ENCODE measurements at places on chromosomes 2 and 18. TPM values are rescaled to one million over a fixed set of nuclear protein-coding genes. Genes with fewer than 3 reads are reported as not detected.

ACVR1C gene
- total RNA-seq = 0.36 TPM

FHOD3 gene
- 346 TPM for total RNA-seq

CPO gene
- total RNA-seq = 0.25 TPM

PLB1 gene
- total RNA-seq = 2.4 TPM

FAM237A gene
- not detected for total RNA-seq

DLGAP1 gene
- total RNA-seq = 0.05 TPM

NAT8 gene
- total RNA-seq = not detected

GREB1 gene
- 7.8 TPM for total RNA-seq

GAL3ST2 gene
- not detected for total RNA-seq

GPR45 gene
- not detected for total RNA-seq

TGFA gene
- total RNA-seq = 1.1 TPM

PARD3B gene
- total RNA-seq = 9.1 TPM

CHMP1B gene
- 30.4 TPM for total RNA-seq

DNA sequence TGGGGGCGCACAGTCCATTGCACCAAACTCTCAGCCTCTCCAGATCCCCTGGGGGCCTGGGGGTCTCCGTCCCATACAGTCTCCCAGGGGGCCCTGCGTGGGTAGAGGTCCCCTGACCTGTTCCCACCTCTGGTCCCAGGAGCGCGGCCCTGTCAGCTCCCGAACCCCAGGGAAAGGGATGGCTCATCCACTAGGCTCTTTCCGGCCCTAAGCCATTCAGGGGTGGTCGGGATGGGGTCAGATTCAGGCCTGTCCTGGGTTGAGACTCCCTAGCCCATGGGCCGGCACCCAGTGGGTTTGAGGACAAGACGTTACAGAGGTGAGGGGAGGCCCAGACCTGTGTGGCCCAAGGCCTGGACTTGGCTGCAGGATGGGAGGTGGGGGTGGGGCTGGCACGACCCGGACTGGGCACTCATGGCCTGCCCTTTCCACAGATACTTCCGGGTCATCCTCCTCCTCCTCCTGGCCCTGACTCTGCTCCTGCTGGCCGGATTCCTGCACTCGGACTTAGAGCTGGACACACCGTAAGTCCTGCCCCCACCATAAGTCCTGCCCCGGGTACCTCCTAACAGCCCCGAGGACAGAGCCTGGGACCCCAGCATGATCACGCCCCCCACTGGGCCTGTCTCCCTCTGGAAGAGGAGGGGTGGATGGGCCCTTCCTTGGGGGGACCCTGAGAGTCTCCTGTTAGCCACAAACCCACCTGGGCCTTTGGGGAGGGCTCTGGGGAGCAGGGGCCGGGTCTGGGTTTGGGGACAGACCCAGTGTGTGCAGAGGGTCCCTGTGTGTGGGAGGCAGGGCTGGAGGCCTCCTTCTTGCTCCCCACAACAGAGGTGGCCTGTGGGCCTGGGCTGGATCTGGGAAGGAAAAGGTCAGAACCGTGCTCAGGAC, 10.1 kb upstream of the NEU4 start:
- DNase-seq = peak; percentile 11

DNA sequence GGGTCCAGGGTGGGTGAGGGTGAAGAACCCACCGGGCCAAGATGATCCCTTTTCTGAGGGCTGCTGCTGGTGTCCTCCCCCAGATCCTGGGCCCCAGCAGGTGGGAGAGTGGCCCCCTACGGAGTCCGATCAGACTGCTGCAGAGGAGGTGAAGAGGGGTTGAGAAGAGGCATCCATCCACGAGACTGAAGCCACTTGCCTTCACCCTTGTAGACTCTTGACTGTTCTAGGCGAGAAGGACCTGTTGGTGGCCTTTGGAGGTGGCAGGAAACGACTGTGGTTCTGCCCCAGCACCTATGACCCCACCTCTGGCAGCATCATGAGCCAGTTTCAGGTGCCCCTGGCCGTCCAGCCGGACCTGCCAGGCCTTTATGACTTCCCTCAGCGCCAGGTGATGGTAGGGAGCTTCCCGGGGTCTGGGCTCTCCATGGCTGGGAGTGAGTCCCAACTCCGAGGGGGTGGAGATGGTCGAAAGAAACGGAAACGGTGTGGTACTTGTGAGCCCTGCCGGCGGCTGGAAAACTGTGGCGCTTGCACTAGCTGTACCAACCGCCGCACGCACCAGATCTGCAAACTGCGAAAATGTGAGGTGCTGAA, 1.5 kb downstream of the TET3 start:
- no peak for DNase-seq

DNA sequence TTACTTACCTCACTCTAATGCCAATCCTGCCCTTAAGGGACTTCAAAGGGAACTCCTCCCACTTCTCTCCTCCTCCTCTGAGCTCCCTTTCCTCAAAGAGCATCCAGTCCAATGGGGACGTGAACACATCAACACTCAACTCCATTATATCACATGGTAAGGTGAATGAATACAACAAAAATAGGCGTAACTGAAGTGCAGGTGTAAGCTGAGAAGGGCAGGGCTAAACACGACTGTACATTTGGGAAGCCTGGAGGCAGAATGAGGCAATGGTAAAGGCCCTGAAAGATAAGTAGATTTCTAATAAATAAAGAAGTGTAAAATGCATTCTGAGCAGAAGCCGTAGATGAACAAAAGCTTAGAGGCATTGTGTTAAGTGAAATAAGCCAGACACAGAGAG, 226.1 kb upstream of the TRIB2 start:
- no peak for DNase-seq

- DNase-seq = no peak
Observed at GRCh38 chr2:69764286-69765095, 22.6 kb downstream of the ANXA4 start.

DNA sequence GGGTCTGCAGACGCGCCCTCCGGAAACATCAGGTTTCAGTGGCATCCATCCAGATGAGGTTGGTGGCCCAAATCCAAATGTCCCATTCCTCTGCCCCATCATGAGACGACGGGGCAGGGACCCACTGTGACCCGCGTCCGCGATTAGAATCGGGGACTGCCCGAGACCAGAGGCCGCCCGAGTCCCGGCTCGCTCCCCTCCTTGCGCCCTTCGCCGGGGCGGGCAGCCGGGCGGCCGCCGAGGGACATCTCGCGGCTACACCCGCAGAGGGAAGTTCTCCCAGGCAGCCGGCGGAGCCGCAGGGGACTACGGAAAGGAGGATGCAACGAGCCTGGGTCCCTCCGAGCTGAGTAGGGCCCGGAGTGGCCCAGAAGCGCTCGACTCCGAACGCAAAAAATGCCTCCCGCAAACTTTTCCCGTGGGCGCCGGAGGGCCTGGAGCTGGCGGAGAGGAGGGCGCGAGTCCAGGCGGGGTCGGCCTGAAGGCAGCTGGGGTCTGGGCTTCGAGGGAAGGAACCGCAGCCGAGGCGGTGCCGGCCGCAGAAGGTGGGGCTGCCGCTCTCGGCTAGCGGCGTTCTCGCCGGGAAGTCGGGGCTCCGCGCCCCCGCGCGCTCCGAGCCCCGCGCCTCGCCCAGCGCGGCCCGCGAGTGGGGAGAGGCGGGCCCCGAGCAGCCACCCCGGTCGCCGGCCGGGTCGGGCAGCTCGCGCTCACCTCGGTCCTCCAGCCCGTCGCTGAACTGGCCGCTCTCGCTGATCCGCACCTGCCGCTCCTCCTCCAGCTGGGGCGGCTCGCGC, 580 bp downstream of the TMEM163 start:
- DNase-seq = peak; percentile 18

- no peak for DNase-seq
Observed at GRCh38 chr2:46461709-46462171, 17.6 kb upstream of the TMEM247 start.

GRCh38 chr2:118387509-118387908, 299.2 kb downstream of the INSIG2 start:
- no peak for DNase-seq

GRCh38 chr2:36427790-36428243, 72.2 kb downstream of the CRIM1 start:
- DNase-seq = no peak

GRCh38 chr2:216071111-216071851, 10.3 kb downstream of the PECR start:
- no peak for DNase-seq

- DNase-seq = no peak
Observed at GRCh38 chr2:148614322-148615049, 30.1 kb upstream of the EPC2 start.

DNA sequence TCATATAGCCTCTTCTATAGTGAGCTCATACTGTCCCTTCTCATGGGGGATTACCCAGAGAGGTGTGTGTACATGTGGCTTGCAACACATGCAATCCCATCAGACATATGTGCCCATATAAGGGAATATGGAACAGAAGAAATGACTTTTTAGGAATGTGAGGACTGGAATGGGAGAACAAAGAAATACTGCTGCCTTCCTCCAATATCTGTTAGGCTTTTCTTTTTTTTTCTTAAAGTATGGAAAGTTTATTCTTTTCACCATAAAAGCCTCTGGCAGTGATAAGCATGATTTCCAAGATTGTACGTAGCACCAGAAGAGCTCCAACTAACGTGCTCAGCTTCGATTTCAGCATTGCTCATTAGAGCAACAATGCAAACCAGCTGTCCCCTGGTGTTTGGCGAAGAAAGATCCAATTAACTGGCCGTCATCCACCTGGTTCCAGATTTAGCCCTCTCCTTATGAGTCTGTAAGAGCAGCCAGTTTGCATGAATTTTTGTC, 113.6 kb downstream of the ADCYAP1 start:
- DNase-seq = no peak

DNA sequence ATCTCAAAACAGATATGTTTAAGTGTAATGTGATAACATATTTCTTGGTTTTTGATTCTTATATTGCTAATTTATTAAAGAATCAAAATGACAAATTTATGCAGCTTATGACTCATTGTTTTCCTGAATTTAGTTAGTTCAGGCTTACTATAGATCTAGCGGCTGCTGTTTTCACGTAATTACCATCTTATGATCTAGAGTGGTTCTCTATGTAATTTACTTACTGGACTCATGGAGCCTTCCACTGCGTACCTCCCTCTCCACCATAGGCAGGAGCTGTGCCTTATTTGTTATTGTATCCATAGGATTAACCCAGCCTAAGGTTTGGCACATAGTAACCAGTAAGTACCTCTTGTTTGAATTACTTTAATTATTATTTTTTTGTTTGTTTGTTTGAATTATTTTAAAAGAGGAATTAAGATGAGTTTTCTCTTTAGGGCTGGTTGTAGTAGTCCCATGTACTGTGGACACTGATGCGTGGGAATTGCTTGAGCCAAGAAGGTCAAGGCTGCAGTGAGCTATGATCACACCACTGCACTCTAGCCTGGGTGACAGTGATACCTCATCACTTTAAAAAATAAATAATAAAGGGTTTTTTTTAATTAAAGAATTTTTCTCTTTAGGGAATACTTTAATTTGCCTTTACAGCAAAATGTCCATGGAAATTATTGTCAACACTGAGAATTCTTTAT, 165.5 kb downstream of the PHLPP1 start:
- DNase-seq = no peak

DNA sequence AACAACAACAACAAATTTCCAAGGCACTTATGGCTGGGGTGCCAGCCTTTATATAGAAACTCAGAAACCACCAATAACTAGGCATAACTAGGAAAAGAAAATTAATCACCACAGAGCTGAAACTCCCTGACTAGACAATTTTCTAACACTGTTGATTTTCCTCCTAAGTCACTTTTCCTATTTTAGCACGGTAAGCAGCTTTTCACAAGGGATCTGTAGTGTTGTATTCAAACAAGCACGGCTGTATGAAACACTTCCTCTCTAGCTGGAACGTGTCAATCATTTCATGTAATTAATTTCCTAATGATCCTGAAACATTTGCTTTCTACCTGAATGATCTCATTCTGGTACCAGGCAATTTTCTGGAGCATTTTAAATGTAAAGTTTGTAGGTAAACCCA, 645.0 kb downstream of the IRS1 start:
- DNase-seq = no peak

GRCh38 chr2:240600451-240600961, 14.0 kb downstream of the CAPN10 start:
- no peak for DNase-seq

DNA sequence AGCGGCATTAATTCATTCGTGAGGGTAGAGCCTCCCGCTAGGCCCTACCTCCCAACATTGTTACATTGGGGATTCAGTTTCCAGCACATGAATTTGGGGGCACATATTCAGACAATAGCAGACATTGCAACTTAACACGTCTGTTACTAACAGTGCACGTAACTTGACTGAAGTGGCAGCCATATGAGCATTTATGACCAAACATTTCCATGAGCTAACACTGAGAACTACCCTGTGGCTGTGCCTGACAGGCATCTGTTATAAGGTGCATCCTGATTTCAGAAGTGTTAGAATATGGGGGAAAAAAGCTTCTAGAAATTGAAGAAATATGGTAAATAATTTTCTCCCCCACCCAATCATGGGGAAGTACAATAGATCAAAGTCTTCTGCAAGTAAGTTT, 24.5 kb downstream of the MALT1 start:
- no peak for DNase-seq

DNA sequence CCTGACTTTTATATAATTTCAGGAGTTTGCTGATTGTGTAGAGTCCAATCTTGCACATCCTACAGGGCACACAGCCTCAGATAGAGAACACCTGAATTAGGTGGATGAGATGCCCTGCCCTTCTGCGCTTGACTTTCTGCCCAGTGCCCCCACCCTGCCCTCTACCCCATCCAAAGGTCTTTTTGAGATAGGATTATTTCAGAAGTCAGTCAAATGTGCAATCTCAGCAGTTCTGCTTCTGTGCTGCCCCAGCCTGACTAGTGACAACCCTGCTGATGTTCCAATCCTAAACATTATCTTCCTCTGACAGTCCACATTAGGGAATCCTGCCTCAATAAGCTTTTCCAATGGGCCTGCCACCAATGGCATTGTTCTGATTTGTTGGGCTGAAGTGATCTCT, 411.5 kb downstream of the TGIF1 start:
- no peak for DNase-seq

- DNase-seq = no peak
Observed at GRCh38 chr18:61159246-61159645, 174.0 kb upstream of the CDH20 start.

DNA sequence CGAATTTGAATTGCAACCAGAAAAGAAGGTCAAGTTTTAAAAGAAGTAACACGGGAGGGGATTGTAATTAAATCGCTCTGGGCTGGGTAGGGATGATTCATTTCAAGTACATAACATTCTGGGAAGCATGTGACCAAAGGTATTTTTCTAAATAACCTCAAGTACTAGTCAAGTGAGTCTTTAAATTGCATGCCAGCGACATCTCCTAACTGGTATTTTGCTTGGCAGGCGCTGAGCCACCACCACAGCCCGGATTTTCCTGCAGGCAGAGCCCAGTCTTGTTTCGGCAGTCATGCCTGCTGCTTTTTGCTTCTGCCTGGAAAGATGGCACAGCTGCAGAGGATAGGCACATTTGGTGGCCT, 33.7 kb upstream of the NPAS2 start:
- DNase-seq = peak; percentile 39

GRCh38 chr18:25599443-25599842, 247.5 kb upstream of the ZNF521 start:
- DNase-seq = no peak

- DNase-seq = peak; percentile 60
Observed at GRCh38 chr2:98158305-98158704, 71.3 kb downstream of the VWA3B start.

- DNase-seq = no peak
Observed at GRCh38 chr2:34188464-34189303, 589.6 kb upstream of the FAM98A start.

- no peak for DNase-seq
Observed at GRCh38 chr18:77481541-77481940, 231.9 kb downstream of the GALR1 start.
